GM23338 (cell line): ENCODE measurements at places on chromosomes 4 and X. TPM values are rescaled to one million over a fixed set of nuclear protein-coding genes. Genes with fewer than 3 reads are reported as not detected.

- H3K4me1 ChIP-seq = no peaks in the 10 kb centered on the region
- H3K27me3 ChIP-seq = no peaks in the 10 kb centered on the region
- no peak overlapping the region for H3K27ac ChIP-seq
- H3K36me3 ChIP-seq = no peaks in the 10 kb centered on the region
These were observed 54.7 kb downstream of the CD38 start for GRCh38 chr4:15832523-15833451.

DNA sequence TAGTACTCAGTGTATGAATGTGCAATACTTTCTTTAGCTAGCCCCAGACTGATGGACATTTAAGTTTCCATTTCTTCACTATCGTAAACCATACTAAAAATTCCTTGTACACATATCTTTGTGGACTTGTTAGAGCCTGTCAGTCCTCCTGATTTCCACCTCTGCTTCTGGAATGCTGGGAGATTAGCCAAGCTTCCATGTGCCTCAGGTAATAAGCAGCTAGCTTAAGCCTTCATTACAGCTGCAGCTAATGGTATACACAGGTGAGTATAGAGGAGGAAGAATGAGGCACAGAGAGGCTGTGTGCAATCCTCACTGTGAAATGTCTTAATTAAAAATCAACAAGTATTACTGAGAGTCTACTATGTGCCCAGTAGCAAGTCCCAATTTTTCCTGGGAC is 9.8 kb downstream of the SMIM9 start:
- no peaks in the 10 kb centered on the region for H3K36me3 ChIP-seq
- H3K4me1 ChIP-seq = peaks cover 6% of the 10 kb centered on the region; the same call in 1 of the 2 replicates
- H3K4me3 ChIP-seq = no peak overlapping the region
- H3K27me3 ChIP-seq = no peaks in the 10 kb centered on the region

Gene ZNF157
- 1.2 and 1.5 TPM in 2 replicates for total RNA-seq

GRCh38 chrX:46957297-46957696 is 45.1 kb downstream of the JADE3 start:
- H3K27me3 ChIP-seq = no peaks in the 10 kb centered on the region
- DNase-seq = no peak
- H3K4me3 ChIP-seq = no peak overlapping the region

DNA sequence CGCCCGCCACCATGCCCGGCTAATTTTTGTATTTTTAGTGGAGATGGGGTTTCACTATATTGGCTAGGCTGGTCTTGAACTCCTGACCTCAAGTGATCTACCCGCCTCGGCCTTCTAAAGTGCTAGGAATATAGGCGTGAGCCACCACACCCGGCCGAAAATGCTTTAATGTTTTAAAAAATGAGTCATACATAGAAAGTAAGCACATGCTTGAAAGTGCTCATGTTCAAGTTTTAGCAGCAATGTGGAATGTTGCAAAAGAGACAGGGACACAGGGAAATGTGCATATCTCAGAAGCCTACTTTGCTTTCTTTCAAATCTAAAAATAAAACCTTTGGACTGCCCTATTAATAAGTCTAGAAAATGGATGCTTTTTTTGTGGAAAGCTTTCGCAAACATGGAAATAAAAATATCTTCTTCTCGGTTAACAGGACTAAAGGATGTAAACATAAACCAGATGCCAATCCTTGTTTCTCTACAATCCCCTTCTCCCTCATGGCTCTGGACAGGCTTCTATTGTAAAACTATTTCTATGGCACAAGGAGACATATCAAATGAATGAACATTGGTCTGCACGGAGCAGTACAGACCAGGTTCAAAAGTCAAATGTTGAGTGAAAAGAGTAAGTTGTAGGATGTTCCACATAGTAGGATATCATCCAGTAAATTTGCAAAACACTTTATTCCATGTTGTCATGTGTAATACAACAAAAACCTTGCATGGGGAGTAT is 15.0 kb downstream of the MECP2 start:
- no peaks in the 10 kb centered on the region for H3K27me3 ChIP-seq
- no peaks in the 10 kb centered on the region for H3K4me1 ChIP-seq
- no peaks in the 10 kb centered on the region for H3K36me3 ChIP-seq
- no peak overlapping the region for H3K4me3 ChIP-seq
- DNase-seq = no peak
